ENCODE measurements at places on chromosomes 3 and 15.

GRCh38 chr15:70833861-70834765, 19.8 kb downstream of the LARP6 start:
- no peak for DNase-seq

DNA sequence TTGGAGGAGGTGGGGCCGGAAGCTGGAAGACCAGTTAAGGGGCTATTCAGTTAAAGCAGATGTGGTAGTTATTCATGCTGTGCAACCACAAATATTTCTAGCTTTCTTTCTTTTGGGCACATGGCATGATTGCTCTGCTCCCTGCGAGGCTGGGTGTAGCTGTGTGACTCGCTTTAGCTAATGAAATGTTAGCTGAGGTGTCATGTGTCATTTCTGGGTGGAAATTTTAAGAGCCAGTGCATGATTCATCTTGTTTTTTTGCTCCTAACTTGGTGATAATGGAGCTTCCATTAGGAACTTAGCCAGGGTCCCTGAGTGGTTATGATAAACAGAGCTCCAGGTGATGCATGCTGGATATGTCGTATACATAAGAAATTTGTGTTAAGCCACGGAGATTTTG, 300.6 kb downstream of the SATB1 start:
- peak; percentile 73 for DNase-seq

DNA sequence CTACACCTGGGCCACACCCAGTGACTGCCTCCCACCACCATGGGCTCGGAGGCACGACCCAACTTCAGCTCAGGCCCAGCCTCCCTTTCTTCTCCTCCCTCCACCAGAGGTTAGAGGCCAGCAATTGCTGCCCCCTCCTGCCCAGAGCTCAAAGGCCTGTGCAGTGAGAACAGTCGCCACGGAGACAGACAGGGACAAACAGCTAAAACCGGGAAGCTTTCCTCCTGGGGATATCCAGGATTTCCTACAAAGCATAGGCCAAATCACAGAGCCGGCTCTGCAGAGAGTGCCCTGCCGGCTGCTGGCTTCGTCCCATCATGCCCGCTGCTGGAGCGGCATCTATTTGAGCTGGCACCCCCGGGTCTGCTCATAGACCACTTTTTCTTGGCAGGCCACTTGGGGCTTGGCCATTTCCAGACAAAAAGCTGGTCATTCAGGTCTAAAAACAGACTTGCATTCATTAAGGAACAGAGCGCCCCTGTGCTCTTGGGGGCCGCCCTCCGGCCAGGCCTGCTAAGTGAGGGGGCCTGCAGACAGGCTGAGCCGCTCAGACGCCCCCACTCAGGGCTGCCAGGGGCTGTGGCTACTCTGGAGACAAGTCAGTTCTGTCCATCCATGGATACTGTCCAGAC, 17.5 kb downstream of the GRAMD2A start:
- DNase-seq = no peak

- peak; percentile 44 for DNase-seq
Measured at GRCh38 chr3:71681224-71681668, 44.0 kb downstream of the EIF4E3 start.

- no peak for DNase-seq
Measured at GRCh38 chr15:63354821-63355650, 26.6 kb downstream of the CA12 start.

DNA sequence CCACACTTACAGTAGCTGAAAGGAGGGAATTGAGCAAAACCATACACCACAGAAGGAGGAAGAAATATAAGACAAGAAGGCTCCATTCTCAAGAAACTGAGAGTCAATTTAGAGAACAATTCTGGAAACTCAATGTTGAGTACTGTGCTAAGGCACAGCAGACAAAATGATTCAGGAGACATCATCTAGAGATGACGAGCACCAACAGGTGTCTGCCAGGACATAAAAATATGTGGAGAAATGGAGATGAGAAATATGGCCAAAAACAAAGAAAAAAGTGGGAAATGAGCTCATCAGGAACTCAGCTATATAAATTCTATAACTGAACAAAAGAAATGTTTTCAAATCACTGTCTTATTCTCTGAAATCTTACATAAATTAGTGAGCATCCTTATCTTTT, 343.7 kb downstream of the ERC2 start:
- DNase-seq = no peak

DNA sequence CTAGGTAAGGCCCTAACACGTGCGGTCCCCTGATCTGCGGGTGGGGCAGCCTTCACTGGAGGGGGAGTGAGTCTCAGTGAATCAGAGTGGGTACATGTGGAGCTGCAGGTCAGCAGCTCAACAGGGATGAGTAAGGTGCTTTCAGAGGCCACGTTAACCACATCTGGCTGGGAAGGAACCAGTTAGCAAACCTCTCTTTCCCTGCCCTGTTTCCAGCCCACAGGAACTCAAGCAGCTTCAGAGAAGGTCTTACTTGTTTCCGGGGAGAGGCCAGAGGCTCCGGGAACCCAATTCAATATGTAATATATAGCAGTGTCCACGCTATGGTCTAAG, 175.3 kb downstream of the XXYLT1 start:
- no peak for DNase-seq

GRCh38 chr3:71389911-71390573, 193.5 kb downstream of the FOXP1 start:
- DNase-seq = peak; percentile 40

- DNase-seq = no peak
Measured at GRCh38 chr3:47283193-47283537, 421 bp downstream of the KLHL18 start.
